ENCODE measurements at places on chromosomes 6 and 20.

DNA sequence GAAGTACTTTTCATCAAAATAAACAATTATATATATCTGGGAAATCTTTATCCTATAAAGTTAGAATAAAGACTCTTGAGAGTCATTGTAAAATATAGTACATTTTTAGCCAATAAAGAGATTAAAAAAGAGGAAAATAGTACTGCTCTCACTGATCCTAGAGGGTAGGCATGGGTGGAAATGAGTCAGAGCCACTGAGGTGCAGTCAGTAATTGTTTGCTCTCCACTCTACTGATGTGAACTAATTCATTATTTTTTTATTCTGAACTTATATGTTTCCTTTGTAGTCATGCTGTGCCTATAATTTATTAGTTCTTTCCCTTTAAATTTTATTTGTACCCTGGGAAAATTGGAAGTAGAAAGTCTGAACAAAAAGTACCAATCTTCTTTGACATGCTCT is 1359.4 kb upstream of the GJE1 start:
- no peak for DNase-seq

DNA sequence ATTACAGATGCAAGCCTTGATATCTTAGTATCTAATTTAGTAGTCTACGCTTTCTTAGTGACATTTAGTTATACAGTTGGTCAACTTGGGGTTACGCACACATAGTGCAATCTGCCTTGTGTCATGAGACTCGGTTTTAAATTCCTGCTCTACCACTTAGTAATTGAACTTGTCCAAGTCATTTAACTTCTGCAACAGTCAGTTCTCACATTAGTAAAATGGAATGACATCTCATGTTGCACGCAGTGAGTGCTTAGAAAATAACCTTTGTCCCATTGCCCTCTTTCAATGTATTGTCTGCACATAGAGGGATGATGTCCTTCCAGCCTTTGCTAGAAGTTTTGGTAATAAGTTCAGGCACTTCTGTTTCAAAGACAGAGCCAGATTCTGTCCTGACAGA is 48.6 kb downstream of the TMEM170B start:
- no peak for DNase-seq

- DNase-seq, result no peak
Observed at GRCh38 chr20:59660471-59660870, 56.1 kb downstream of the PHACTR3 start.

DNA sequence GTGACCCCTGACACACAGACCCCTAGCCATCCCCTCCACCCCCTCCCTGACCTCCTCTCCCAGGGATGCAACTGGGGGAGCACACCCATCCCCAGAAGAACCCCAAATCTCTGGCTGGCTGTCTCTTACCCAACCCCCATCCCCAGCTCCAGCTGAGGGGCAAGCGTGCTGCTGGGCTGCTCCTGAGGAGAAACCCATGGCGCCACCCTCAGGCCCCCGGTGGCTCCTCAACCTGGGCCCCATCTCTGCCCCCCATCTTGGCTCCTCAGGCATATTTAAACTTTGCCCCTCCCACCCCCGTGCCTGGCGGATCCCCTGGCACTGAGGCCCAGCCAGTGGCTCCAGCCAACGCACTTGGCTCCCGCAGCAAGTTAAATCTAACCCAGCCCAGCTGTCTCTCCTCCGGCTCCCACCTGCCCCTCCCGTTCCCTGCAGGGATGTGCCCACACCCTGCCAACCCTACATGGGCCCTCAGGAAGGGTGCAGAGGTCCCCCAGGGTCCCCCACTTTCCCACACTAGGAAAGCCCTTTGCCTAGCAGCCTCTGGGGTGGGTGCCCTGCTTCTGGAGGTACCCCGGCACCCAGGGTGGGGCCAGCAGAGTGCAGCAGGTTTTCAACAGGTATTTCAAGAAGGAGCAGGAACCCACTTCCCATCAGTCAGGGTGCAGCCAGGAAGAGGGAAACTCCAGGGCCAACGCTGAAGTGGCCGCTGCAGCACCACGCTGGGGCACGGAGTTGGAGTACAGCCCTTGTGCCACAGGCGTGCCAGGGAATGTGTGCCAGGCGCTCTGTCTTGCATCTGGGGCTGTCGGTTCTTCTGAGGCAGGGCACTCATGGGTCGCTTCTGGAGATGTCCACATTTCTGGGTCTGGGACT is 5.3 kb upstream of the OSBPL2 start:
- DNase-seq, result no peak

- no peak for DNase-seq
Observed at GRCh38 chr20:50477239-50477872, 32.8 kb upstream of the PTPN1 start.

- DNase-seq, result no peak
Observed at GRCh38 chr6:132388291-132388690, 13.0 kb downstream of the MOXD1 start.

GRCh38 chr6:15653581-15653980 is 9.2 kb downstream of the DTNBP1 start:
- DNase-seq, result no peak

- no peak for DNase-seq
Observed at GRCh38 chr6:37622646-37623071, 75.0 kb downstream of the MDGA1 start.
